ENCODE measurements at places on chromosomes 3 and 15.

- no peak for DNase-seq
These were observed 4.1 kb downstream of the EFCAB12 start for GRCh38 chr3:129424185-129424841.

DNA sequence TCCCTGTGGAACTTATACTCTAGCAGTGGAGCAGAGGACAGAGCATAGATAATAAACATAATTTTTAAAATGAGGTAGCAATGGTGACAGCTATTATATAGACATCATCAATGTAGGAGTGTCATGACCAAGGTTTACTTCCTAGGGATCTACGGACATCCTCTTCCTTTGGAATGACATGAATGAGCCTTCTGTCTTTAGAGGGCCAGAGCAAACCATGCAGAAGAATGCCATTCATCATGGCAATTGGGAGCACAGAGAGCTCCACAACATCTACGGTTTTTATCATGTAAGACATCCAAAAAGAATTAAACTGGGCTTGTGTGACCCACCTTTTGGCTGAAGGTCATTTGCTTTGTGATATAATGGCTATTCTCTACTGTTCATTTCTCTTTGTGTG lies 30.1 kb upstream of the CAPN3 start:
- no peak for DNase-seq

DNA sequence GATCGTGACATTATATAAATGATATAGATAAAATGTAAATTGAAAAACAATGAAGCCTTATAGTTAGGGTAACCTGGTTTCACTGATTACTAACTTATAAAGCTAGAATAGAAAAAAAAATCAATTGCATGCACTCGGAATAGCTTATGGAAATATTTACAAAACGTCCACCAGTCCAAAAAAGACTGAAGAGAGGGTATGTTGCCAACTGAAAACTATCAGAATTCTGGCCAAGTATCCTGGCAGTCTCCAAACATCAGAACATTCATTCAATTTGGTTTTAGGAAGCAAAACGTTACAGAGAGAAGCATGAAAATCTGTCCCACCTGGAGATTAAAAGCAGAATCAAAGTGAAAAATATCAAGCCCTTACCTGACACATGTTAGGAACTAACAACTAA lies 892.4 kb downstream of the ROBO1 start:
- DNase-seq = no peak

GRCh38 chr15:99385005-99385669 lies 133.9 kb downstream of the LRRC28 start:
- DNase-seq = no peak
